Neural crest cell (in vitro differentiated cells): ENCODE measurements at places on chromosomes 5 and 9.

DNA sequence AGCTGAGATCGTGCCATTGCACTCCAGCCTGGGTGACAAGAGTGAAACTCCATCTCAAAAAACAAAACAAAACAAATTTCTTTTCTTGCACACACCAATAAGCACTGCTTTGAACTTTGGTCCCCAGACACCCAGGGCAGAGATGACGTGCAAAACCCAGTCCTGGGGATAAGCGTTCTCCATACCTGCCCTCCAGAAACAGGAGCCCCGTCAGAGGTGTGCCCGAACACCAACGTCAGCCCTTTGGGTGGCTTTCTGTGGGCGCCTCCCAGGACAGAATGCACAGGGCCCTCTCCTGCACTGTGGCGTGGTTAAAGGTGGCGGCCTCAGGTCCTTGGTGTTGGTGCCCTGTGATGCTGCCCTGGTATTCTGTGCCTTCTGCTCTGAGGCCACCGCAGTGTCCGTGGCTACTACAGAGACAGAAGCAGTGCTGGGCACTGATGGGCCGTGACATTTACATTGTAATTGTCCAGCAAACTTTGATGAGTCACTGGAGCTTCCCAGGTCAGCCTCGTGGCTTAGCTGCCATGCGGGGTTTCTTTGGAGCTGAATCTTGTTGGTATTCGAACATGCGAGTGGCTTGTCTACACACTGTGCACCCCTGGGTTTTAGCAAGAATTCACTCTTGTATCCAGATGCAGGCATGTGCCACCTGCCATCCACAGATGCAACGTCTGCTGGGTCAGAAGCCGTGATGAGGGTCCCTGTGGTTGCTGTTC, 9.8 kb downstream of the PPP1R26 start:
- DNase-seq = no peak

DNA sequence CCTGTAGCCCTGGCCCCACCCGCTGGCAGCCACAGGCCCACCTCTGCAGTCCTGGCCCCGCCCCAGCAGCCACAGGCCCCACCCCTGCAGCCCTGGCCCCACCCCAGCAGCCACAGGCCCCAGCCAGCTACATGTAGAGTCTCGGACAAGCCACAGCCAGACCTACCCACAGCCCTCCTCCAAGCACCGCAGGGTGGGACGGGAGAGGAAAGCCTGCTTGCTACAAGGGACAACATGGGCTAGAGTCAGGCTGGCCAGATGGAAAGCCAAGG, 49.5 kb upstream of the SARDH start:
- DNase-seq = no peak

DNA sequence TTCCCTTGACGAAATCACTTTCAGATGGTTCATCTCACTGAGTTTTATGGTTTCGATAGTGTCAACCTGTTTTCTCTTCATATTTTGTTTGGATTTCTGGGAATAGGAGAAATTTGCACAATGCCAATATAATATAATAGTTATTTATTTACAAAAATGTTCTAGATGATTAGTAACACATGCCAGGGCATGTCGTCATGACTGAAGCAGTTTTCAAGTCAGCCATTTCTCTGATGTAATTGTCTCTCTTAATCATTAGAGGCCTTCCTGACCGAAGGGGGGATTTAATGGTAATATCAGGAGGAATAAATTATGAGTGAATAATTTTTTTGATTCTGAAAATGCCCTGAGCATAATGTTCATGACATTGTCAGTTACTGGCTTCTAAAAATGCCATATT, 246.5 kb upstream of the ATP10B start:
- DNase-seq = no peak

DNA sequence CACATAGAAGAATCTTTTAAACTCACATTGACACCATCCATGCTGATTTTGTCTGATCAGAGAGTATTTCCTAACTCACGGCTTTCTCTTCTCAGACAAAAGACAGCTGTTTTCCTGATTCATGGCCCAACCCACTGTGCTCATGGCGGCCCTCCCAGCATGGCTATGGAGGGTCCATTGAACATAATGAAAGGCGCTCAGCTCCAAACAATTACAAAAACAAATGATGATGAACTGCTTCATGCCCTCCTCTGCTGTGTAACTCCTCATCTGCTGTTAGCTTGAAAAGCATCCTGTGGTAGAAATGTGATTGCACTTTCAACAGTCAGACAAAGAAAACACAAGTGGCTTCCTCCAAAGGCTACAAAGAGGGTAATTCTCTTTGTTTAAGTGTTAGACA, 673.8 kb downstream of the PRELID2 start:
- DNase-seq = no peak

DNA sequence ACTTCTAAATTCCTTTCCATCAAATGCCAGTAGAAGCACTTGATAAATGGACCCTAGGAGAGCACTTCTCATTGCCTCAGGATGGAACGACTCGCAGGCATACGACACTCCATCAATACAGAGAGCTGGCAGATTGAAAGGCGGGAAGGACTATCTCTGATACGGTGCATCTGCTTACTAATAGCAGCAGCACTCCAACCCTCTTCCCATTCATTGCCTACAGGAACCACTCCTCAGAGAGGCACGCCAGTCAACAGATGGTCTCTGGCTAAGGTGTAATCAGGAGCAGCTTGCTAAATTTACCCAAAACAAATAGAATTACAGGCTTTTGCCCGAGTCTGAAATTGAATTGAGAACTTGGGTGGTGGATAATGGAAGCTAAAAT, 168.1 kb downstream of the EFNA5 start:
- DNase-seq = no peak

GRCh38 chr9:87653941-87654340, 72.0 kb upstream of the CTSL start:
- DNase-seq = no peak

DNA sequence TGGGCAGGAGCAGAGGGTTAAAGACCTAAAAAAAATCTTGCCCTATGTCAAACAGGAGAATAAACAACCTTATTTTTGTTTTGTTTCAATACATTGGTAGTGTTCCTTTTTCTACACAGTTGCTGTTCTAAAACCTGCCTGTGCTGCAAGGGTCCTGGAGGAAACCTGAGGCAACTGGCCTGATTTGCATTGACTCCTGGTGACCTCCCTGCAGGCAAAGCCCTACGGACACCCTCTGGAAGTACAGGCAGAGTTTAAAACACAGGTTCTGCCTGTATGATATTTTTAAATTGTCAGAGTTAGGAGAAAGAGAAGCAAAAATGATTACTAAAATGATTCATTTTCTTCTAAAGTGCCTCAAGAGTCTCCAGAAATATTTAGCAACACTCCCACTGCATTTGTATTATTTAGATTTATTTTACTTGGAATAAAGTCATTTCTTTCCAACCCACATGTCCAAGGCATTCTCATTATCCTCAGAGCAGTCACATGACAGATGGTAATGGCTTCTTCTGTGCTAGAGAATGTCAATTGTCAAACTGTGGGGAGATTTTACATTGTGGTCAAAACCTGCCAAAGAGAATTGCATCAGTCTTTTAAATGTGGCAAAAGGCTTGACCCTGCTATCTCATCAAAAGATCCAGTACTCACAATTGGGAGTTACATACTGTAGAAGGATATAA, 559.6 kb downstream of the CETN3 start:
- no peak for DNase-seq

- DNase-seq = no peak
Observed at GRCh38 chr5:32887390-32887789, 176.3 kb downstream of the NPR3 start.

DNA sequence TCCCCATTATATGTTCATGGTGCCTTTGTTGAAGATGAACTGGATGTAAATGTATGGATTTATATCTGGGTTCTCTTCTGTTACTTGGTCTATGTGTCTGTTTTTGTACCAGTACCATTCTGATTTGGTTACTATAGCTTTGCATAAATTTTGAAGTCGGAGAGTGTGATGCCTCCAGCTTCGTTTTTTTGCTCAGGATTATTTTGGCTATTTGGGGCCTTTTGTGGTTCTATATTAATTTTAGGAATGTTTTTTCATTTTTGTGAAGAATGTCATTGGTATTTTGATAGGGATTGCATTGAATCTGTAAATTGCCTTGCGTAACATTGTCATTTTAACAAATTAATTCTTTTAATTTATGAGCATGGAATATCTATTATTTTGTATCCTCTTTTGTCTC, 36.6 kb upstream of the ZNF366 start:
- DNase-seq = no peak

GRCh38 chr9:75197561-75197960, 109.2 kb downstream of the OSTF1 start:
- no peak for DNase-seq

GRCh38 chr9:137417161-137418021, 5.6 kb downstream of the EXD3 start:
- no peak for DNase-seq

- no peak for DNase-seq
Observed at GRCh38 chr5:610011-610743, 2.0 kb upstream of the CEP72 start.

- DNase-seq = no peak
Observed at GRCh38 chr5:133995883-133996563, 8.8 kb downstream of the VDAC1 start.

- DNase-seq = no peak
Observed at GRCh38 chr5:170168797-170169196, 63.1 kb downstream of the FOXI1 start.

DNA sequence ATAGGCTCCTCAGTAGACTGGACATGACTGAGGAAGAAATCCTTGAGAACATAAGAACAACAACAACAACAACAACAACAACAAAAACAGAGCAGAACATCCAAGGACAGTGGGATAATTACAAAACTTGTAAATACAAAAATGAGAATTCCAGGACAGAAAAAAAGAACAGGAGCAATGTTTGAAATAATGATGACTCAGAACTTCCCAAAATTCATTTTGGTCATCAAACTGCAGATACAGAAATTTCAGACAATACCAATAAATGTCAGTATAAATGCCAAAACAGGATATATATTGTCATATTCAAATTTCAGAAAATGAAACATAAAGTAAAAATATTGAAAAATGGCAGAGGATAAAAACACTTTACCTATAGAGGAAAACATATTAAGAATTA, 259.0 kb downstream of the TRIM36 start:
- no peak for DNase-seq

DNA sequence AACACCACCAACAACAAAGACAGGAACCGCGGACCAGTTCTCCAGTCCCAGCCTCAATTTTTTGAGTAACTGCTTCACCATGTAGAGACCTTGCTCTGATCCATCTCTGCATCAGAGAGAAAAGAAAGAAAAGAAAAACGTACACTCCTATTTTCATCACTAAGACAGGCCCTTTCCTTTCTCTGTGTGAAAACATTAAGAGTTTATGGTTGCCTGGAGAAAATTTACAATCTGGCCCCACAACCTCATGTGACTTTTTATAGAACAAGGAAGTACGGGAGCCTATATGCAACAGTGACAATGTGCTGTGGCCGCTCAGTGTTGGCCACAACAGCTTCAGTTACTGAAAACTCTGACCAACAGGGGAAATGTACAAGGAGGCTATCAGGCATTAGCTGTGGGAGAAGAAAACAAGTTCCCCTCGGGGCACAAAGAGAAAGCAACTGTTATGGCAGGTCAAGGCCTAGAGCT, 272.9 kb upstream of the PTGER4 start:
- no peak for DNase-seq

DNA sequence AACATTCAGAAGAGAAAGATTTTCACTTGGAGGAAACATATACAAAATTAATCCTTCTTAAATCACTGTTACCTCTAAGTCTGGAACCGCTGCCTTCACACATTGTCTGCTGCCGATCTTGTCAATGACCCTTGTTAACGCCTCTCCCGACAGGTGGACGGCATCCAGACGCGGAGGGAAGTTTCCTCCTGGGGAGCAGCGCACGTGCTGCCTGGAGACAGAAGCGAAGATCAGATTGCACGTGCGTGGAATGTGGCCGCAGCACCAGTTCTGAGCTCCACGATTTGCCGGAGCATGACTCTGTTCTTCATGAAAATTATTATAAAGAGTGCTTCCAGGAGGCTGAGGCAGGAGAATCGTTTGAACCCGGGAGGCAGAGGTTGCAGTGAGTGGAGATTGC, 183.6 kb upstream of the IRX4 start:
- DNase-seq = no peak

DNA sequence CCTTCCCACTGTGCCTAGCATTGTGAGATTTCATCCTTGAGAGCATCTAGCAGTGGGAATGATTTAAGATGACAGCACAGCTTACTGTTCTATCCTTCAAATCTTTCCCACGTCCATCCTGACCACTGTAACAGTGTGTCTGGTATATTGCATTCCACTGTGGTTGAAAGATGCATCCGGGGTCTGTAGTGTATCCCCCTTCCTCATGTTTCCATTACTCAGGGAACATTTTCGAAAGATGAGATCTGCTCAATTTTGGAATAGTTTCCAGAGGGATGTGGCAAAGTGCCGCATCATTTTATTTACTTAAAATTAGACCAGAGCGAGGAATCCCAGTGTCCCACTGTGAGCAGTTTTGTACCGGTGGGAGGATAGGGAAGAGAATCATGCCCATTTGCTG, 407.1 kb upstream of the PAPPA start:
- no peak for DNase-seq

GRCh38 chr9:76181020-76181641, 213.1 kb downstream of the RFK start:
- DNase-seq = no peak

DNA sequence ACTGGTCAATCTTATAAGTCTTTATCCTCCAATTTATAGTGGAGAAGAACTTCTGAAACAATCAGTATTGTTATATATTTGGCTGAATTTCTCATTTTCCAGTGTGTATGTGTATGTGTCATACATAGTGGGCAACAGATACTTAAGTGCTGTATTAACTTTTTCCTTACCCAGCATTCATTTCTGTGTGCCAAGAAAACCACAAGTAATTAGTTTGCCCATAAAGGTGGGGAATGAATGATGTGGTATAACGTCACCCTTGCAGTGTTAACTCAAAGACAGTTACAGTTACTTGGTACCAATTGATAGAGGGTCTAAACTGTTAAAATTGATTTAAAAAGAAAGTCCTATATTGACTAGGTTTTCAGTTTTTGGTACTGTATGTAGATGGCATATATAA, 2.0 kb downstream of the OGN start:
- DNase-seq = no peak

GRCh38 chr5:149837680-149838269, 106.8 kb downstream of the PDE6A start:
- peak; percentile 61 for DNase-seq

DNA sequence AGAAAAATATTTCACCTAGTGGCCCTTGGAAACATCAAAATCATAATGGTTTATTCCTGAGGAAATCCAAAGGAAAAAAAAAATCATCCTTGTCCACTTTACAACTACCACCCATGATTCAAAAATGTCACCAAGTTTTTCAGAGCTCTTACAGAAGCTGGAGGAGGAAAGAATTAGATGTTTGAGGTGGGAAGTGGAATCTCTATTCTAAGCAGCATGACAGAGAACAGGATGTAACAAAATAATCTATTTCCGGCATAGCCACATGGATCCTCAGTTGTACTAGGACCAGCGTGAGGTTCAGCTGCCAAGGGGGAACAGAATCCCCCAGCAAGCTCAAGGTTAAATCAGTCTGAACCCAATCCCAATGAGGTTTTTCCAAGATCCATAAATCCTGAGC, 40.2 kb downstream of the FBXW11 start:
- DNase-seq = no peak

GRCh38 chr5:154989626-154990025, 23.9 kb upstream of the KIF4B start:
- no peak for DNase-seq
